ENCODE measurements at places on chromosomes 3 and 15.

DNA sequence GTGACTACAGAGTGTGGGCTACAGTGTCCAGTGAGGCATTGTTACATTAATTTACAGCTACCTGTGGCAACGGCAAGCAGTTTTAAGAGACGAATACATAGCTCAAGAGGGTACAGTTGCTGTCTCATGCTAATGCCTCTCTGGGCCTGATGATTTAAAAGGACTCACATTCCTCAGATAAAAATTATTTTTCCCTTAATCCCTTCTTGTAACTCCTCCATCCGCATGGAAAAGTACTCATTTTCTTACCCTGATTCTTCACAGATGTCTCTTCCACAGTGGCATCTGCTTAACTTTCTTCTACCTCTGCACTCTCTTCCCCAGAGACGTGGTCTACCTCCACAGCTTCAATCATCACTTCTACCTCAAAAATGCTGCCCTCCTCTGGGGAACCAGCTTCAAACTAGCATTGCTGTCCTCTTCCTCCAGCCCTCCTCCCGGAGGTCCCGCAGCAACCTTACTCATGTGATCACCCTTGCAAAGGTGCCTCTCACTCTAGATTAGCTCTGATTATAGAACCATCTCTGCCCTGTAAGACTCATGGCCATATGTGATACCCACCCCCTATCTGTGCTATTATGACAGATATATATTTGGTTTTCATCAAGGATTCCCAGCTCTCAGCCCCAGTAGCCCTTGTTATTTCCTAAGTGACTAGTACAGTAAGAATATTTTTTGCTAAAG lies 21.4 kb upstream of the ABHD17C start:
- no peak for DNase-seq

GRCh38 chr3:170745211-170745718 lies 124.7 kb downstream of the RPL22L1 start:
- no peak for DNase-seq

GRCh38 chr15:47485419-47485818 lies 231.9 kb upstream of the SEMA6D start:
- no peak for DNase-seq

DNA sequence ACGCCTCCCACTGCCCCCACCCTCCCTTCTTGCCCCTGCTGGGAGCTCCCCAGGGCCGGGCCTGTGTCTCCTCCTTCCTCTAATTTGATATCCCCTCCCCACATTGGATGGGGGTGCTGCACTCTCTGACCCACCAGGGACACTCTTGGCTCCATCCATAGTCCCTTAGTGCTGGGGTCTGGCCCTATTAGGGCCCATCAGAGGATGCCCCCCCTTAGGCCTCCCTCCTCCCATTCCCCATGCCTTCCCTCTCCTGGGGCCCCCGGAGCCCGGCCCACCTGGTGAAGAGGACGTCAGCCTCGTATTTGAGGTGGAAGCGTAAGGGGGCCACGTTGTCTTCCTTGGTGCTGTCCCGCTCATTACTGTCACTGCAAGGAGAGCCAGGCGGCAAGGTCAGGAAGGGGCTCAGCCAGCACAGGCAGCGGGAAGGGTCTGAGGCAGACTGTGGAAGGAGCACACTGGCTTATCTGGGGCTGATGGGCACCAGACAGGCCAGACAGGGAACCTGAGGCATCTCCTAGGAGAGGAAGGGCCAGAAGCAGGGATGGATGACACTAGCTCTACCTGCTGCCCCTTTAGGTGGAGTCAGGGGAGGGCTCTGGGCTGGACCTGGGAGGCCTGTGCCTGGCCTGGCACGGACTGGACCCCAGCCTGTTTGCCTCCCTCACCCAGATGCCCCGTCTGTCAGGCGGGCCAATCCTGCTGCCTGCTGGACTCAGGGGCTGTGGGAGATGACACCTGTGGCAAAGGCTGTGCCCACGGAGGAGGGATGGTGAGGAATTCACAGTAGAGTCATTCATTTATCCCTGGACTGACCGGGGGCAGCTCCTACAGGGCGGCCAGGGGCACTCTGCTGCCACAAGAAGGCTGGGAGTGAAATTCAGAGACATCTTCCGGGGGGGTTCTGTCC lies 36.2 kb downstream of the FEM1B start:
- DNase-seq = no peak

- DNase-seq = no peak
Observed at GRCh38 chr15:40182358-40183029, 21.6 kb downstream of the BUB1B start.

DNA sequence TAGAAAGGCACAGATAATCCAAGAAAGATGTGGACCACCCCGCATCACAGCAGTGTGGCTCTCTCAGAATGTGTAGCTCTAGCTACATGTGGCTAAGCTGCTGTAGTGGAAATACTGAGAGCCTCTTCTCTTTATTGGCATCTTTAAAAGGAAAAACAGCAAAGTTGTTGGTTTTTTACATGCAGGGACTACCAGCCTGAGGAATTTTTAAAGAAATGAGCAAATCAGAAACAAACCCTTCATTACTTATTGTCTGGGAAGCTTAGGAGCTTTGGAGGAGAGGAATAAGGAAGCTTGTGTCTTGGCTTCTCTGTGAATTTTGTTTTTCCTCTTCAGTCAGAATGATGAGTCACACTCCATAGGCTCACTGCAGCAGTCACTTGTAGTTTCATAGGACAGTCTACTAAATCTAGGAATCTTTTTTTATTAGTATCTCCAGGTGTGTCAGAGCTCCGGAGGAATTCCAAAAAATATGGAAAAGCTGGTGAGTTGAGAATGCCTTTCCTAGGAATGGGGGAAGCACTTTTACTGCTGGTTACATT lies 27.5 kb downstream of the POLG start:
- no peak for DNase-seq

GRCh38 chr3:14231145-14231990 lies 52.8 kb downstream of the LSM3 start:
- DNase-seq = no peak

DNA sequence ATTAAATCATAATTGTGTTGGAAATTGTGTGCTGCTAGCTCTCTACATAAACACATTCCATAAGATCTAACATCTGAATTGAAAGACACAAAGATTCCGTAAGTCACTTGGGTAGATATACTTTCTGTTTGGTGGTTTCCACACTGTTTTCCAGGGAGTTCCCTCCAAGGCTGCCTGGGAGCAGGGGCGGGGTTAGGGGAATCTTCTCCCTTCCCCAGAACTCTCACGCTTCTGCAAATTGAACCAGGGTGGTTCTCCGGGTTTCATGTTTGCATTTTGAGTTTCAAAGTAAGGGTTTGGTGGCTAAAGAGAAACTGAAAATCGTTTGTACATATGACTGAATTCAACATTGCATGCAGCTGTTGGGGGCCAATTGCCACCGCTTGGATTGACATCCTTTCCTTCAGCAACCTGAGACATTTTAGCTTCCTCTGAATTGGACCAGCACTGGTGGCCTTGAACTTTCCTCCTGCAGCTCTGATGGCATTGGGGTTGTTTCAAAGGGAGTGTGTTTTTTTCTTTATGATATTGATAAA lies 192.7 kb upstream of the FEZF2 start:
- DNase-seq = no peak

- no peak for DNase-seq
Observed at GRCh38 chr15:57503051-57503702, 88.5 kb upstream of the MYZAP start.

DNA sequence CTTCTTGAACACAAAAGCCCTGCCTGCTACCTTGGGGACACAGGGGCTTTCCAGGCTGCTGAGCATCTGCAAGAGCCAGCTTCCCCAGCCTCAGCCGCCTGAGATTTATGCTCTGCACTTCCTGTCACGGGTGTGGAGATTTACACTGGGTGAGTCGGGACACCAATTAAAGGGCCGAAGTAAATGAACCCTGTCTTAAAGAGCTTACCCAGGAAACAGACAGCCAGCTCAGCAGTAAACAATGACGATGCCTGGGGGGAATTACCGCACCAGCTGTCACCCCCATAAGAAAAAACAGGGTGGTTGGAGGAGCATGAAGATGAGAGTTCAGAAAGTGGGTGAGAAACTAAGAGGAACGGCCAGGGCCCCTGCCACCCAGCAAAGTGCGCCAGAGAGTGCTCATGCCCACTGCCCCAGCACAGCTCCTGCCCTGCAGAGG lies 37.5 kb upstream of the IQSEC1 start:
- no peak for DNase-seq

DNA sequence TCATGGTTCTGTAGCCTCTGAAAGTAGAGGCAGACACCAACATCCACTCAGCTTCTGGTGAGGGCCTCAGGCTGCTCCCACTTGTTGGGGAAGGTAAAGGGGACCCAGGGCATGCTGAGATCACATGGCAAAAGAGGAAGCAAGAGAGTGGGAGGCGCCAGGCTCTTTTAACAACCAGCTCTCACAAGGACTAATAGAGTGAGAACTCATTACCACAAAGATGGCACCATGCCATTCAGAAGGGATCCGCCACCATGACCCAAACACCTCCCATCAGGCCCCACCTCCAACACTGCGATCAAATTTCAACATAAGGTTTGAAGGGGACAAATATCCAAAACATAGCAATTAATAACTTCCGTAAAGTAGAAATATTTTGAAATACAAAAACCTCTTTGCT lies 192.3 kb downstream of the OCA2 start:
- DNase-seq = no peak

DNA sequence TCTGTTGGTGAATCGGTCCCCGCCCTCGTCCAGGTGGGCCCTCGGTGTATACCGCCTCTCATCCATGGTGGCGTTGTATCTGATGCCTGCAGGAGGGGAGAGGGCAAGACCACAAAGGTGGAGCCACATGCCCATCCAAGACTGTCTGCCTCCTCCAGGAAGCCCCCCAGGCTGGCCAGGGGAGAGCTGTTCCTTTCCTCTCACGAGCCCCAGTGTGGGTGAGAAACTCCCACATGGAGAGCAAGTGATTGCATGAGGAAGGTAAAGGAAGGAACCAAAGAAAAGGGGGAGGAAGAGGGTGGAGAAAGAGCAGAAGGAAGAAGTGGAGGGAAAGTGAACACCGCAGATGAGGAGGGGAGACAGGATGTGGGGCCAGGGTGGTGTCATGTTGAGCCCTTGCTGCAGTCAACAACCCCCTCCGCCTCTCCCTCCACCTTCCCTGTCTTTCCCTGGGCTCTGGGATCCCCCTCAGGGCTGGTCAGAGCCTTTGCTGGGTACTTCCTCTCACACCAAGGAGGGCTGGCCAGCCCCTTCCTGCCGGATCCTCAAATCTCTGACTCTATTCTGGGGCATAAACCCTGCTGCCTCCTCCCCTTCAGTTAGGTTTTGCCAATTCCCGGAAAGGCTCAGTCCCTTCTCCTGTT lies 49.3 kb downstream of the FEM1B start:
- peak; percentile 24 for DNase-seq

DNA sequence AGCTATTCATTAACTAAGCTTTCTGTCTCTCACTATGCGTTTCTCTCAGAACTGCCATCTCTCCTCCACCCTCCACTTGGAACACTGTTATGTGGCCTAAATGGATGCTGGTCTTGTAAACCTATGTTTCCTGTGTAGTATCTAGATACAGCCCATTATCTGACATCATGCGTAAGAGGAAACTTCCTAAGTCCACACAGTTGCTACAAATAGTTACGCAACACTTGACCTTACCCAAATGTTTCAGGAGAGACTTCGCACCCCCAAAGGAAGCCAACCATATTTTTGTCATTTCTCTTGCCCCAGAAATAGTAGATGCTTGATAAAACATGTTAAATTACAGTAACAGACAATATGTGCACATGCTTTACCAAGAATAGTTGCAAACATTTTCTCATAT lies 87.2 kb upstream of the TPRG1 start:
- no peak for DNase-seq

Data from Jurkat, Clone E6-1 (cell line).